ENCODE measurements at places on chromosomes 4 and X.

DNA sequence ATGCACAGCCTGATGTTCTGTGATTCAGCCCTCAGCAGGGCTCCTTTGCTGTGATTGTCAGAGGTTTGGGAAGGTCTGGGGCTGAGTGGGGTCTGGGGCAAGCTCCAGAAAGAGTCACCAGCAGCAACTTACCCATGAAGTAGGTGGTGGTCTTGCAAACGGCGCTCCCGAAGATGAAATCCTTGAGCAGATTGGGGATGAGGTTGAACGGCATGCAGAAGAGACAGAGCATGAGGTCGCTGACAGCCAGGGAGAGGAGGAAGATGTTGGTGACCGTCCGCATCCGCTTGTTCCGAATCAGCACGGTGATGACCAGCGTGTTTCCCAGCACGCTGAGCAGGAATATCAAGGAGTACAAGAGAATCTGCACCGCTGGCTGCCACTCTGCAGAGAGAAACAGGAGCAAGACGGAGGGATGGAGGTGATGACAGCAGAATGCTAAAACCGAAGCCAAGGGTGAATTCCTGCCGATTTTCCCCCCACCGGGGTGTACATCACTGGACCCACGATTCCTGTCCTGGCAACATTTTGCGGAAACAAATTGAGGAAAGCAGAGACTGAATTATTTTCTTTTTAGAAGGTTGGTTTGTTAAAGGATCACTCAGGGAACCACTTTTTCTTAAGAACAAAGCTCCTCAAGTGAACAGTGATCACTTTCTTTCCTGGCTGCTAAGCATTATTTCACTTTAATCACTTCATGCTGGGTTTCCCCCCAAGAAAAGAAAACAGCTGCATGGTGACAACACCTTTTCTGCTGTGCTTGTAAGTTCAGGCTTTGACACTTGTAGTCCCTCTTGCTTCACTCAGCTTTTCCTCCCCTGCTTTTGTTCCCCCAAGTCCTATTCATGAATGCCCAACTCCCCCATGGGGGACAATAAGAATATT, 941 bp downstream of the CCKAR start:
- DNase-seq: no peak

GRCh38 chrX:136227948-136228838, 23.0 kb downstream of the MAP7D3 start:
- no peak for DNase-seq

- no peak for DNase-seq
These were observed 1.4 kb upstream of the PHKA1 start for GRCh38 chrX:72715546-72715945.

- no peak for DNase-seq
These were observed 113.5 kb downstream of the RAP1GDS1 start for GRCh38 chr4:98374643-98375042.

GRCh38 chr4:156963419-156963818, 8.2 kb downstream of the PDGFC start:
- DNase-seq: no peak
